ENCODE measurements at places on chromosomes 1 and 21.

- no peak for DNase-seq
These were observed 203.7 kb downstream of the S1PR1 start for GRCh38 chr1:101440485-101440884.

DNA sequence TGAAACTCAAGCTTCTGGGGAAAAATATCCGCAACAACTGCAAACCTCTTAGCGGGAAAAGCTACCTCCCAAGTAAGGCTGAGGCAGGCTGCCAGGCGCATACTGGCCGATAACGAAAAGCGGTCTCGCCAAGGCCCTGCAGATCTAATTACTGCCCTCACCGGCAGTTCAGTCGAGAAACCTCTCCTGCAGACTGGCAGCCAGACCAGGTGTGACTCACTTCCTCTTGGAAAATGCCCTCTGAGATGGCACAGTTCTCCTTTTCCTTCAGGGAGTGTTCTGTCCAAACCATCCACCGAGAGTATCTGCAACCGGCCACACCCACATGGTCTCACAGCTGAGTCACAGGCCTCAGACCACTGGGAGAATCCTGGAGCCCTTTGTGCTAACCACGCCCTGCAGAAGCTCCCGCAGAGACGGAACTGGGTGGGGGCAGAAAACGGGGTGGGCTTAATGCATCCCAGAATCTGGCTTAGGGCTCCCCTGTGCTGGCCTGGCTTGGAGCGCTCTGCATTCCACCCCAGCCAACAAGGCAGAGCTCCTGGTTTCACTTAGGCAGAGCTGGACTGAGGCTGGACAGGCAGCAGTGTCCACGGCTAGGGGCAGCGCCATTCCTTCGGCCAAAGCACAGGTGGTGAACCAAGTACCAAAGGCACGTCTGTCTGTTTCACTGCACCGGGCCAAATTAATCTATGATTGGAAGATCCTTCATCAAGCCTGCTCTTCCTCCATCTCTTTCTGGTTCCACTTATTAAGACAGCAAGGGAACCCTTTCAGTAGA, 1.2 kb downstream of the S100A10 start:
- no peak for DNase-seq

DNA sequence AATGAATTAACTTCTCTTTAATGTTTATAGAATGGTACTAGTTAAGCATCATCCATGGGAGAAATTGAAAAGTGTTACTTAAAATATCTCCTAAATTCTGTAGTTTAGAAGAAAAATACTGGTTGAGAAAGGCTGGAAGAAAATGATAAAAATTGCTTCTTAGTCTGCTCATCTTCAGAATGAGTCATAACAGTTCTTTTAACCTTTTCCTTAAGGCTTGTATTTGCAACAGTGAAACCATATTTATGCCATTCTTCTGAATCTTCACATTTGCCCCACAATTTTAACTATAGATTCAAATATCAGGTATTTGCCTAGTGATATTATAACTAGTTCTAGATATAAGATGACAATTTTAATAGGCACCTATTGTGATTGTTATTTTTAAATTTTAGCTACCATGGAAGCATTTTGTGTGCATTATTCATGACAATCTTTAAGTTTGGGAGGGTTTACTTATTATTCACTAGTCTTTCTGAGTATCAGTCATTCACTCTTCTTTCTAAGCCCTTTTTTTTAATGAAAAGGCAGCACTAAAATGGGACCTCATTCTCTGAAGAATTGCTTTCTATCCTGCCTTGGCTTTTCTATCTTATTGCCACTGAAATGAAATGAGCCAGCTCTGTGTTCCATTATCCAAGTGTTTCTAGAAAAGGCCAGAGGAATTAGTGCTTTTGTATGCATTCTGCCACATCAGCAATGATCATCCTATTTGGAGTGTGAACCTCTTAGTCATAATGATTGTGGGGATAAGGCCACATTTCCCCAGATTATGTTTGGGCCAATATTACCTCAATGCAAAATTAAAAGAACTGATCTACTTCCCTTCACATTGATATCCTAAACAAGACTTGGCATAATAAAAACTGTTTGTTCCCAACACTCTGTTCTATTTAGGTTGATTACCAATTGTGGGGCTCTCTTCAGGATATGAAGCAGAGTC, 58.4 kb downstream of the SAMSN1 start:
- DNase-seq = no peak

- no peak for DNase-seq
These were observed 35.3 kb downstream of the SLC1A7 start for GRCh38 chr1:53107090-53107489.

DNA sequence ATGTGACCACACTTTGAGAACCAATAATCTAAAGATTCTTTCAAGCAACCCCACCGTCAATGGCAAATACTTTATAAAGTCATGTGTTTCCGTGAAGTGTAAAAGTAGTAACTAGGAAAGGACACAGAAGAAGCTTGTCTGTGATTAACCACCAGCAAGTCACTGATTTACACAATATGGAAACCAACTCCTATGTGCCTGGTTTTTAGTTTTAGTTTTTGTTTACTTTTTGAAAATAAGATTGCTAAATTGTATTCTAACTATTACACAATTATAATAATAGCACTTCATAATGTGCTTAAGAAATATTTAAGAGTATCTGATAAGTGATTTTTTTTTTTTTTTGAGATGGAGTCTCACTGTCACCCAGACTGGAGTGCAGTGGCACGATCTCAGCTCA, 13.0 kb downstream of the FMO2 start:
- DNase-seq = no peak

GRCh38 chr1:90325168-90325567, 330.3 kb downstream of the ZNF326 start:
- no peak for DNase-seq

DNA sequence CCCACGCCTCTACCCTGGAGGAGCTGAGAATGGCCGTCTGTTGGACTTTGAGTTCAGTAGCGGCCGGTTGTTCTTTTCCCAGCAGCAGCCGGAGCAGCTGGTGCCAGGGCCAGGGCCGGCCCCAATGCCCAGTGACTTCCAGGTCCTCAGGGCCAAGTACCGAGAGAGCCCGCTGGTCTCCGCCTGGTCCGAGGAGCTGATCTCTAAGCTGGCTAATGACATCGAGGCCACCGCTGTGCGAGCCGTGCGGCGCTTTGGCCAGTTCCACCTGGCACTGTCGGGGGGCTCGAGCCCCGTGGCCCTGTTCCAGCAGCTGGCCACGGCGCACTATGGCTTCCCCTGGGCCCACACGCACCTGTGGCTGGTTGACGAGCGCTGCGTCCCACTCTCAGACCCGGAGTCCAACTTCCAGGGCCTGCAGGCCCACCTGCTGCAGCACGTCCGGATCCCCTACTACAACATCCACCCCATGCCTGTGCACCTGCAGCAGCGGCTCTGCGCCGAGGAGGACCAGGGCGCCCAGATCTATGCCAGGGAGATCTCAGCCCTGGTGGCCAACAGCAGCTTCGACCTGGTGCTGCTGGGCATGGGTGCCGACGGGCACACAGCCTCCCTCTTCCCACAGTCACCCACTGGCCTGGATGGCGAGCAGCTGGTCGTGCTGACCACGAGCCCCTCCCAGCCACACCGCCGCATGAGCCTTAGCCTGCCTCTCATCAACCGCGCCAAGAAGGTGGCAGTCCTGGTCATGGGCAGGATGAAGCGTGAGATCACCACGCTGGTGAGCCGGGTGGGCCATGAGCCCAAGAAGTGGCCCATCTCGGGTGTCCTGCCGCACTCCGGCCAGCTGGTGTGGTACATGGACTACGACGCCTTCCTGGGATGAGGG, 28.5 kb upstream of the SPSB1 start:
- no peak for DNase-seq
